ENCODE measurements at places on chromosomes 13 and 19.

DNA sequence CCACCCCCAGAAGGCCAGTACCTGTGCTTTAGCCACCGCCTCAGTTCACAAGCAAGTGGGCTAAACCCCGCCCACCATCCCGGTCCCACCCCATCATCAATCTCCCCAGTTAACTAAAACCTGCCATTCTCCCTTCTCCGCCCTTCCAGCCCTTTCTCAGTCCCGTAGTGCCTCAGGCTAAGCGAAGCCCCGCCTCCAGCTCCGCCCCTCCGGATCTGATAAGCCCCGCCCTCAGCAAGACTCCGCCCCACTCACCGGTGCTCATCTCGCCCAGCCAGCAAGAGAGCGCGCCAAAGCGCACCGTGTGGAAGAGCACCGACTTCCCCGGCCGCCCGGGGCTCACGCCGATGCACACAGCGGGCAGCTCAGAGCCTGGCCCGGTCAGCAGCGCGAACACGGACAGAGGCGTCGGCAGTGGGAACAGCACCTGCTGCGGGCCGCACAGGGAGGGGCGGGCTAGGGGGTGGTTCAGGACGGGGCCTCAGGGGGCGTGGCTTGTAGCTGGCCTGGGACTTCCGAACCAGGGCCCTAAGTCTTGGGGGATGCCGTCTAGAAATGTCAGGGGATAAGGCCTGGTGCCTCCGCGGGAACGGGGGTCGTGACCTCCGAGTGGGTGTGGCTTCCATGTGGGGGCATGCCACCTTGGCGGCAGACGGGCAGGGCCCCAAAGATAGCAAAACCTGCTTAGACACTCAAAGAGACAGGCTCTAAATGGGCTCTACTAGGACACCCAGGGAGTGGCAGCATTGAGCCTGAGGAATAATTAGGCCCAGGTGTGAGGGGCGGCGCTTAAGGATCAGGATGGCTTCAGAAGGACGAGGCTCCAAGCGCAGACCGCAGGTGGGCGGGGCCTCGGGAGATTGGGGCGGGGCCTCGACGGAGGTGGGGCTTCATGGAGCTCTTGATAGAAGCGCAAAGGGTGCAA, 21.4 kb downstream of the MAP4K1 start:
- no peak for DNase-seq

DNA sequence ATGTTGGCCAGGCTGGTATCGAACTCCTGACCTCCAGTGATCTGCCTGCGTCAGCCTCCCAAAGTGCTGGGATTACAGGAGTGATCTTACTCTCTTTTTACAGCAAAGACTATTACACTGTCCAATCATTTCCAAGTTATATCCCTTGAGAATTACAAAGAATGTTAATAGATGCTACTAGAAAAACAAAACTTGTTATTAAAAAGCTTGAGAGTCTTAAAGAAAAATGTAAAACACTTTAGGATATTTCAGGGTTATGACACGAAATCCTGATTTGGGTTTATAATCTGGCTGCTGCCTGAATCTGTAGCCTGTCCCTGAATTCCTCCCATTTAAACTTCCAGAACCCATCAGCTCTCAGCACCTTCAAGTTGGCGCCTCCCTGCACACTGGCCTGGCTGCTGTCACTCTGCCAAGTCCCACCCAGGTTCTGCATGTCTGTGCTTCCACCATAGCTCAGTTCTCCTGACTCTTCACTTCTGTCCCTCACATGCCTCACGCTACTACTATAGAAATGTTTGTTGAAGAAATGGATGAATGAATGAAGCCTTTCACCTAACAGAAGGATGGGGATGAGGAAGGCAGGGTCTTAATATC, 55.8 kb upstream of the RFXAP start:
- DNase-seq: no peak

GRCh38 chr13:110887597-110888333, 27.1 kb downstream of the ANKRD10 start:
- no peak for DNase-seq

GRCh38 chr19:40388481-40388880, 1.5 kb downstream of the HIPK4 start:
- no peak for DNase-seq

GRCh38 chr19:3669082-3669946, 31.0 kb downstream of the PIP5K1C start:
- no peak for DNase-seq

DNA sequence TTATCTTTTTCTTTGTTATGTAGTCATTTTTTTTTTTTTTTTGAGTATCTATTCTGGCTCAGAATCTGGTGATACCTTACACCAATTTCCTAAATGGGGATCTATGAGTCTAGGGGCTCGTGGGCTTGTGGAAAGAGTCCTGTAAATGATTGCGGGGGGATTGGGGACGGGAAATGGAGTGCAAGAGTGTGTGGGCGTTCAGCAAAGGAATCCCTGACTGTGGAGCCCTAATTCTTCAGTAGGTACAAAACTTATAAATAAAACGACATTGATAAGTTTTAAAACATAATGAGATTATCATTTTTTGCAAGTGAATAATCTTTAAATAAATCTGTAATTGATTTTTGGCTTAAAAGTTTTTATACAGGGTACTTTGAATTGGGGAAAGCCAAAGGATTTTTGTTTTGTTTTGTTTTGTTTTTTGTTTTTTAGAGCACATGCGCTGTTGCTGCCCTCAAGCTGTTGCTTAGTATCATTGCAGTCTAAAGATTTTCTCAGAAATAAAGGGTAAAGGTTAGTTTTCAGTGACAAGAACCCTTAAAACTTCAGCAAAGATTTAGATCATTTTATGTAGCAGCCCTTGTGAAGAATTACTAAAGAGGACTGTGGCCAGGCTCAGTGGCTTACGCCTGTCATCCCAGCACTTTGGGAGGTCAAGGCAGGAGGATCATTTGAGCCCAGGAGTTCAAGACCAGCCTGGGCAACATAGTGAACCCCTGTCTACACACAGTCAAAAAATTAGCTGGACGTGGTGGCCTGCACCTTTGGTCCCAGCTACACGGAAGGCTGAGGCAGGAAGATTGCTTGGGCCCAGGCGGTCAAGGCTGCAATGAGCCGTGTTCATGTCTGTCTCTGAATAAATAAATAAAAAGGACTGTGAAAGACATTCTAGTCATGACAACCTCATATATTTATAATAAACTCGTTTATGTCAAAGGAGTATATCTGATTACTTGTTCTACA, 1.7 kb downstream of the ERCC5 start:
- DNase-seq: no peak

DNA sequence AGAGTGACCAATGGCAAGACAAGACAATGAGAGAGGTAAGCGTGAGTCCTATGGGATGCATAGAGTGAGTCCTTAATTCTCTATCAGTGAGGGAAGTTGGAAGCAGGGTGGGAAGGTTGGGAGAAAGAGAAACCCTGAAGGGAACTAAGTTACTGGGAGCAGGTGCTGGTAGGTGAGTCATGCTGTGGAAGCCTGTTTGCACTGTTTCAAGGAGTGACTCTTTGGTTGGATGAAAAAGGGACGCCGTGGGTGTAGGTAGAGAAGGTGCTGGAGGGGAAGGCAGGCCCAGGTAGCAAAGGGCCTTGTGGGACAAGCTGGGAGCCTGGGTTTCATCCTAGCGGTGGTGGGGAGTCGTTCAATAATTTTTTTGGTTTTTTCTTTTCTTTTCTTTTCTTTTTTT, 21.9 kb downstream of the IGFL1 start:
- DNase-seq: no peak

- DNase-seq: no peak
Observed at GRCh38 chr13:92721620-92722019, 505.0 kb upstream of the GPC6 start.

- DNase-seq: no peak
Observed at GRCh38 chr13:109166804-109167203, 537.4 kb downstream of the MYO16 start.

- no peak for DNase-seq
Observed at GRCh38 chr19:40219721-40220276, 1.6 kb upstream of the TTC9B start.

GRCh38 chr19:38319421-38320258, at the start of gene KCNK6:
Gene KCNK6 (plus strand): TSS chr19:38319845. CDS start chr19:38319951, 106 bp downstream.
- peak; percentile 37 for DNase-seq

DNA sequence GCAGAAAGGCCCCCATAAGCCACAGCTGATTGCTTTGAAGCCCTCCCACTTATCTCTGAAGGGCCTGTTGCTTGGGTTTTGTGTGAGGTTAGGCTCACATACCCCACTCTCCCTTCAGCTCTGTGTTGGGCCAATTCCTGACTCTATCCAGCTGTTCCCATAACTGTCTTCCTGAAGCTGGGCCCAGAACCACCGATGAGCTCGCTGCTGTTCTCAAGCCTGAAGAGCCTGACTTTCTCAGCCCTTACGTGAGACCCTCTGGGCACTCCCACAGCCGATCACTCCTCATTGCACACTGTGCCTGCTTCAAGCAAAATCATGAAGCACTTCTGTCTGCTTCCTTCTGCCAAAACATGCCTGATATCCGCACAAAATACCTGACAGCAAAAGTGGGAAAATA, 124.1 kb downstream of the CRYL1 start:
- no peak for DNase-seq

- DNase-seq: no peak
Observed at GRCh38 chr13:36512771-36513170, 80.5 kb downstream of the CCNA1 start.

GRCh38 chr13:37392389-37392788, 206.2 kb downstream of the POSTN start:
- no peak for DNase-seq

GRCh38 chr13:44157606-44158005, 216.0 kb upstream of the SERP2 start:
- no peak for DNase-seq

- DNase-seq: no peak
Observed at GRCh38 chr13:50466456-50466855, 377.0 kb downstream of the DLEU7 start.

- no peak for DNase-seq
Observed at GRCh38 chr19:55289117-55289796, 5.5 kb downstream of the BRSK1 start.

DNA sequence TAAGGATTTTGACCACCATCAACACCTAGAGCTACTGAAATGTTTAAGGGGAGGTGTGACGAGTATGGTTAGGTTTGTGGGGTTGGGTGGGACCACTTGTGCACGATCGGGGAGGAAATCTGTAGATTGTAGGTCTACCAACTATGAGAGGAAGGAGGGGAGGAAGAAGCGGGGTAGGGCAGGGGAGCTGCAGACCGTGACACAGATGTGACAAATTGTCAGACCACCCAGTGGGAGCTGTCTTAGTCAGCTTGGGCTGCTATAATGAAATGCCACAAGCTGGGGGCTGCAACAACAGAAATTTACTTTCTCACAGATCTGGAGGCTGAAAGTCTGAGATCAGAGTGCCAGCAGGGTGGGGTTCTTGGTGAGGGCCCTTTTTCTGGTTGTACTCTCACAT, 62.2 kb upstream of the ARGLU1 start:
- no peak for DNase-seq

- no peak for DNase-seq
Observed at GRCh38 chr13:107580741-107581412, 634.5 kb downstream of the LIG4 start.

GRCh38 chr19:7739801-7740681, 7.3 kb downstream of the CD209 start:
- DNase-seq: no peak

DNA sequence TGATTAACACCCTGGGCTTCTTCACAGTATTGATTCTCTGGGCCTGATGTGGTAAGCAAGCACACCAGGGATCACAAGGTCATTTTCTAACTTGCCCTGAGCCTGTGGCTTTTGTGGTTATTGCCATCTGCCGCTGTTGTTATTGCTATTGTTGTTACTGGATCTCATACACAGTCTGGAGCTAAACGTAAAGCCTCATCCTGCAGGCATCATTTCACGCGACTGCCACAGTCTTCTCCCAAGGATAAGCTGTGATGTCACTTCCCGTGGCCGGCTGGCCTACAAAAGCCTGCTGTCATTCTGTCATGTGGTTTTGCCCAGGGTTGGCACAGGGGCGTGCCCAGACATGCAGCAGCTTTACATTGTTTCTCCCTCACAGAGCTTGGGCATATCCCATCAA, 154.0 kb upstream of the GPR12 start:
- no peak for DNase-seq

DNA sequence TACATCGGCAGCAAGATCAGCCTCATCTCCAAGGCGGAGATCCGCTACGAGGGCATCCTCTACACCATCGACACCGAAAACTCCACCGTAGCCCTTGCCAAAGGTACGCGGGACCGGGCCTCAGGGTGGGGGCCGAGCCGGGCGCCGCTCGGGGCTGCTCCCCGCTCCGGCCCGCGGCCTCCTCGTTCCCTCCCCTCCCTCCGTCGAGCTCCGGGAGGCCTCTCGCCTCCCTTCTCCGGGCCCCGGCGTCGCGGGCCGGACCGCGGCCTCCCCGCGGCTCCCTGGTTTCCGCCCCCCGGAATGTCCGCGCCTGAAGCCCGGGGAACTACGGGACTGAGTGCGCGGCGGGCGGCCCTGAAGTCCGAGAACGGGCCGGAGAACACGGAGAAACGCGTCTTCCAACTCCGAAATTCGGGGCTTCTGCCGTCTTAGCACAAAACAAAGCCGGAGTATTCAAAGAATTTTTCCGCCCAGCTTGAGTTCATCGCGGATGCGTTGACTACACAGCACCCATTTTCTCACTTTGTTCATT, 423 bp downstream of the LSM14A start:
- DNase-seq: no peak

GRCh38 chr13:46751811-46752635, 44.9 kb downstream of the ESD start:
- peak; percentile 3 for DNase-seq

GRCh38 chr13:26219726-26220125, 2.4 kb downstream of the RNF6 start:
- no peak for DNase-seq

DNA sequence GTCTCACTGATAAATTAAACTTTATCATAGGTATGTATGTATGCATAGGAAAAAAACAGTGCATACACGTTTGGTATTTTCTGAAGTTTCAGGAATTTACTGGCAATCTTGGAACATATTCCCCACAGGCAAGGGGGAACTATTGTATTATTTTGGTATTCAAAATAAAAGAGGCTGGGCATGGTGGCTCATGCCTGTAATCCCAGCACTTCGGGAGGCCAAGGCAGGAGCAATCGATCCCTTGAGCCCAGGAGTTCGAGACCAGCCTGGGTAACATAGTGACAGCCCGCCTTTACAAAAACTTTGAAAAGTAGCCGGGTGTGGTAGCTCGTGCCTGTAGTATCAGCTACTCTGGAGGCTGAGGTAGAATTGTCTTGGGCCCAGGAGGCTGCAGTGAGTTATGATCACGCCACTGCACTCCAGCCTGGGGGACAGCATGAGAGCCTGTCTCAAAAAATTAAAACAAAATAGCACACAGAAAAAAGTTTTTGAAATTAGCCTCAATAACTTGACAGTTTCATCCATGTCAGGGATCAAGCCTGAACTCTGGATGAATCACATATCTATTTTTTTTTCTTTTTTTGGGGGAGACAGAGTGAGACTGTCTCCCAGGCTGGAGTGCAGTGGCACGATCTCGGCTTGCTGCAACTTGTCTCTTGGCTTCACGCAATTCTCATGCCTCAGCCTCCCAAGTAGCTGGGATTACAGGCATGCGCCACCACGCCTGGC, 29.1 kb upstream of the HOMER3 start:
- no peak for DNase-seq
